Naive thymus-derived CD8-positive, alpha-beta T cell (primary cell): ENCODE measurements at places on chromosomes 7 and 10.

GRCh38 chr7:54985426-54986330, 33.1 kb upstream of the EGFR start:
- no peaks in the 10 kb centered on the region for H3K4me1 ChIP-seq
- H3K36me3 ChIP-seq: no peaks in the 10 kb centered on the region
- no peak overlapping the region for H3K27ac ChIP-seq
- no peak for DNase-seq

DNA sequence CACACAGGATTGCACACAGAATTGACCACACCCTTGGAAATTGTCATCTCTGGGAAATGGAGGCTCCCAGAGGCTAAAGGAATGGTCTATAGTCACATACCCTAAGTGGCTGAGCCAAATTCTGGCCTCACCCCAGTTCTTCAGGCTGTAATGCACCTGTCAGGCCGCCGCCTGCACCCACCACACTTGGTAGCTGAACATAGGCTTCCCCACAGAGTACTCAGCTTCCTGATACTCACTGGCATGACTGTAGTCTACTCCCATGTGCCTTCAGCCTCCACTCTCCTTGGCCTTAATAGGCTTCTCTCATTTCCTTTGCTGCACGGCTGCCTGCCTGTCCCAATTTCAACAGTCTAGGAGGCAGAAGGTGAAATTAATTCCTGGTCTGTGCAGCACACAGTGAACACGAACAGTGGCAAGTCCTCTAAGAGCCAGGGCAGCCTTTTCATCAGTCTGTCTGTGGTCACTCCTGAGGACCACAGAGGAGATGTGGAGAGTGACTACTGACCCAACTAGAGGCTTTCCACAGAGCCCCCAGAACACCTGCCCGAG, 42.5 kb downstream of the NUDCD3 start:
- H3K27ac ChIP-seq: no peak overlapping the region
- no peaks in the 10 kb centered on the region for H3K27me3 ChIP-seq
- H3K4me3 ChIP-seq: no peak overlapping the region
- no peak for DNase-seq

DNA sequence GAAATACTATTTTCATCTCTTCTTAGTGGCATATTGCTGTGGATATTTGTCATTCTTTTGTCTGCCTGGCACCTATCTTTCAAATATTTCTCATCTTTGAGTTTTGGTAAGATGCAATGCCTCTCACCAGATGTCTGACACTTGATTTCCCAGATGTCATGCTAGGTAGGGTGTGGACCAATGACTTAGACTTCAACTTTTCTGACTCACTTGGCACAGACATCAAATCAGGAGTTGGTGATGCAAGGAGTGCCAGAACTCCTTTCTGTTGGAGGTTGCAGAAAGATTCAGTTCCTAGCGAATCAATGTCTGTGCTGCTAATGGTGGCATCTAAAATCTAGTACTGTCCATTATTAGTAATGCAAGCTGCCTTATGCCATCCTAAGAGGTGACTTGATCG, 216.9 kb upstream of the FERD3L start:
- no peak for DNase-seq
- no peak overlapping the region for H3K27ac ChIP-seq
- H3K4me1 ChIP-seq: no peaks in the 10 kb centered on the region
- H3K4me3 ChIP-seq: no peak overlapping the region

GRCh38 chr10:86355571-86356038, 11.0 kb downstream of the GRID1 start:
- no peak overlapping the region for H3K4me3 ChIP-seq
- H3K36me3 ChIP-seq: no peaks in the 10 kb centered on the region
- peak; percentile 44 for DNase-seq
- H3K27ac ChIP-seq: no peak overlapping the region
- H3K27me3 ChIP-seq: peaks cover 4% of the 10 kb centered on the region
- H3K4me1 ChIP-seq: no peaks in the 10 kb centered on the region

DNA sequence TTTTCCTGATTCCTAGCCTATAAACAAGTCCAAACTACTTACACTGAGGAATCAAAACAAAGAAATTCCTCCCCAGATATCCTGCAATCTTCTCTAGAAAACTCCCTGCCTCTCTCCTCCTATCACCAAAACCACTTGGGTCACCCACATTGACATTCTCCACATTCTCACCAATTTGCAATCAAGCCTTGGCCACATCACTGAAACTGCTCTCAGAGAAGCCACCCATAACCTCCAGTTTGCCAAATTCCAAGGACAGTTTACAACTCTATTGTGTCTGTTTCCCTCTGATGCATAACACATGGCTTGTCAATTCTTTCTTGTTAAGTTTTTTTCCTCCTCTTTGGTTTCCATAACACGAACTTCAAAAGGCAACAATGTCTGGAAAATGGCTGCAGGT, 233.5 kb downstream of the XPNPEP1 start:
- no peak overlapping the region for H3K27ac ChIP-seq
- no peaks in the 10 kb centered on the region for H3K36me3 ChIP-seq
- no peaks in the 10 kb centered on the region for H3K4me1 ChIP-seq
- DNase-seq: no peak
- peaks cover 5% of the 10 kb centered on the region for H3K27me3 ChIP-seq

DNA sequence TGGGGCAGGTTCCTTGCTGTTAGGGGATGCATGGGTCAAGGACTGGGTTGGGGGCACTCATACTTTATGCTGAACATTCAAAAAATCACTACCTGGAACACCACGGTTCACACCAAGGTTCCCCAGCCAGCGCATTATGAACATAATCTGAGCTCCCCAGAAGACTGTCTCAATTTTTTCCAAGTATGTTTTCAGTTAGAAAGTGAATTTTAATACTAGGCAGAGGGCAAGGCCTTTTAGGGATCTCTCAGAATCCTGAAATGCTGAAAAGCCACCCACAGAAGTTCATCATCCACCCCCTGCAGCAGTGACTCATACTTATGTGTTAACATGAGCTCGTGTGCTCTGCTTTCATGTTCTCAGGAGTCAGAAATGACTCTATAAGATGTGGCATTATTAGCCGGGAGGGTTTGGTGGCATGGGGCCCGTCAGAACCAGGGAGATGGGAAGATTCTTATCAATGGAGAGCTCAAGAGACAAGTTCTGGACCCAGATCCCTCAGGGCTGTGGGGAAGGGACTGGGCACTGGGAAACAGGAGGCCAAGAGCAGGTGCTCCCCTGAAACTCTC, 185.2 kb upstream of the ITGB1 start:
- H3K27me3 ChIP-seq: no peaks in the 10 kb centered on the region
- H3K27ac ChIP-seq: peak overlapping the region; percentile 78
- no peak overlapping the region for H3K4me3 ChIP-seq
- DNase-seq: no peak
- no peaks in the 10 kb centered on the region for H3K36me3 ChIP-seq

- peaks cover 4% of the 10 kb centered on the region for H3K36me3 ChIP-seq
- peak overlapping the region; percentile 88 for H3K4me3 ChIP-seq
- DNase-seq: peak; percentile 5
- no peaks in the 10 kb centered on the region for H3K27me3 ChIP-seq
- H3K27ac ChIP-seq: peak overlapping the region; percentile 95
Observed at GRCh38 chr7:92834507-92835260, 1.7 kb downstream of the CDK6 start.

- DNase-seq: no peak
- no peaks in the 10 kb centered on the region for H3K4me1 ChIP-seq
- H3K27ac ChIP-seq: no peak overlapping the region
- no peak overlapping the region for H3K4me3 ChIP-seq
- no peaks in the 10 kb centered on the region for H3K36me3 ChIP-seq
- H3K27me3 ChIP-seq: no peaks in the 10 kb centered on the region
Observed at GRCh38 chr10:34163075-34163905, 651.8 kb downstream of the PARD3 start.
